ENCODE measurements at places on chromosomes 16 and 17.

DNA sequence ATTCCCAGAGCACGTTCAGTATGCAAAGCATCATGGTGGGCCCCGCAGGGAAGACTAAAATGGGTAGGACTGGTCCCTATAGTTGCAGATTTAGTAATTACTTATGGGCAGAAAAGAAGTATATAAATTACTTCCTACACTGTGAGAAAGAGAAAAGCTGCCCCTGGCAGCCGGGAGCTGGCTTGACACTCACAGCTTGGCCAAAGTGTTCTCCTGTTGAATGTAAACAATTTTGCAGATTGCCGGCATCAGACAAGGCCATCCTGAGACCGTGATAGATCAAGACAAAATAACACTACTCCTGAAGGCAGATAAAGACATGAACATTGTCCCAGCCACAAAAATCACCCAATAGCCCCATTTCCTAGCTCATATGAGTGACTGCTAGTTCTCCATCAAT lies 98.5 kb downstream of the MARF1 start:
- DNase-seq, result no peak

DNA sequence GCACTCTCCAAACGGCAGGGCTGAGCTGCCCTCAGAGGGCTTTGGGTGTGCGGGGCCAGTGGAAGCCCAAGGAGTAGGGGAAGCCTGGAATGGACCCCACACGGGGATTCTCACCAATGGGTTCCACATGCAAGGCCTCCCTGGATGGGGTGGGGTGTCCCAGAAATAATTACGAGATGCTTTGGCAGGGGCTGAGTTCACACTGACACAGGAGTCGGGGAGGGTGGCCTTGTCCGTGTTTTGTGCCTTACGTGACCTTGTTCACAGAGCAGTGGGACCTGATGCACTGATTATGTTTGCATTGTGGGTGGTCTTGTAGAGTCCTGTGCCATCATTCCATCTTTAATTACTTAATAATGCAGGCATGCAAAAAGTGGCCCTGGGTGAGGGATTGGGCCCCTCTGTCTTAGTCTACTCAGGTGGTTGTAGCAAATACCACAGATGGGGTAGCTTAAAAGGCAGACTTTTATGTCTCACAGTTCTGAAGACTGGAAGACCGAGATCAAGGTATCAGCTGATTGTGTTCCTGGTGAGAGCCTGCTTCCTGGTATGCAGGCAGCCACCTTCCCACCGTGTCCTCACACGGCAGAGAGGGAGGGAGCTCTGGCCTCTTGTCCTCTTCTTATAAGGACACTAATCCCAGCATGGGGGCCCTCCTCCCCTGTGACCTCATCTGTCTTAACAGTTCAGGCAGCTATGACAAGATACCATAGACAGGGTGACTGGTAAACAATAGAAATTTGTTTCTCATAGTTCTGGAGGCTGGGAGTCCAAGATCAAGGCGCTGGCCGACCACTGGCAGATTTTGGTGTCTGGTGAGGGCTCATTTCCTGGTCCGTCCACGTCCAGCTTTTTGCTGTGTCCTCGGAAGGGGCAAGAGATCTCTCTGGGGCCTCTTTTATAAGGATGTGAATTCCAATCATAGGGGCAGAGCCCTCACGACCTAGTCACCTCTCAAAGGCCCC lies 239.4 kb downstream of the IRF8 start:
- DNase-seq, result no peak

DNA sequence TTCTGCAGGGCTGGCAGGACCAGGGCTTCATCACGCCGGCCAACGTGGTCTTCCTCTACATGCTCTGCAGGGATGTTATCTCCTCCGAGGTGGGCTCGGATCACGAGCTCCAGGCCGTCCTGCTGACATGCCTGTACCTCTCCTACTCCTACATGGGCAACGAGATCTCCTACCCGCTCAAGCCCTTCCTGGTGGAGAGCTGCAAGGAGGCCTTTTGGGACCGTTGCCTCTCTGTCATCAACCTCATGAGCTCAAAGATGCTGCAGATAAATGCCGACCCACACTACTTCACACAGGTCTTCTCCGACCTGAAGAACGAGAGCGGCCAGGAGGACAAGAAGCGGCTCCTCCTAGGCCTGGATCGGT lies 1.4 kb downstream of the CDK5R1 start:
- no peak for DNase-seq

GRCh38 chr16:52016387-52016786 lies 530.6 kb downstream of the TOX3 start:
- no peak for DNase-seq

- DNase-seq, result no peak
Observed at GRCh38 chr17:77322514-77323412, 182.0 kb downstream of the SEC14L1 start.

All from activated CD4-positive, alpha-beta T cell treated with anti-CD3 and anti-CD28 coated beads for 4 hours (primary cell).